ENCODE measurements at places on chromosomes 2 and 18.

DNA sequence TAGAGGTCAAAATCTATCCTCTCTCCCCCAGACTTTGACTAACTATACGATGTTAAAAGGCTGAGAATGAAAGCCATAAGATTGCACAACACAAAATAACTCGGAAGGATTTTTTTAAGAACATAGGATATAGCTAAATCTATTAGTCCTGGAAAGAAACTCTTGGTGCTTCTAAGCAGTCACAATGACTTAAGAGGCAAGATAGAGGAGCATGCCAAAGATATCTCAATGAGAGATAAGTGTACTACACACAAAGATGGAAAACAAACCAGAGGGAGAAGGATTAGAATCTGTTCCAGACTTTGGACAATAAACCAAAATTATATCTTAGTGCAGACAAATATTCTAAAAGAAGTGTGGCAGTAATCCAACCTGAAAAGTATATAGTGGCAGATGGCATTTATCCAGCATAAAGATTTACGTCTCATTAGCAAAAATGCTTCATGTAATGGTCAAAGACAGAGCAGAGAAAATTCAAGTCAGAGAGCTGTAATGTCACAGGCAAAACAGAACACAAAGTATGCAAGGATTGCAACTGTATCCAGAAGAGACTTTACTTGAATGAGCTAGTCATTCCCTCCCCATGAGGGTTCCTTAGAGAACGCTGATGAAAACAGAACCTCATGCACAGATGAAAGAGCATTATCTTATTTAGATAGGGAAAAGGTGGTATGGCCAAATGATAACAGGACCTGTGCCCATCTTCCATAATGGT lies 28.8 kb upstream of the EVA1A start:
- DNase-seq, result no peak

DNA sequence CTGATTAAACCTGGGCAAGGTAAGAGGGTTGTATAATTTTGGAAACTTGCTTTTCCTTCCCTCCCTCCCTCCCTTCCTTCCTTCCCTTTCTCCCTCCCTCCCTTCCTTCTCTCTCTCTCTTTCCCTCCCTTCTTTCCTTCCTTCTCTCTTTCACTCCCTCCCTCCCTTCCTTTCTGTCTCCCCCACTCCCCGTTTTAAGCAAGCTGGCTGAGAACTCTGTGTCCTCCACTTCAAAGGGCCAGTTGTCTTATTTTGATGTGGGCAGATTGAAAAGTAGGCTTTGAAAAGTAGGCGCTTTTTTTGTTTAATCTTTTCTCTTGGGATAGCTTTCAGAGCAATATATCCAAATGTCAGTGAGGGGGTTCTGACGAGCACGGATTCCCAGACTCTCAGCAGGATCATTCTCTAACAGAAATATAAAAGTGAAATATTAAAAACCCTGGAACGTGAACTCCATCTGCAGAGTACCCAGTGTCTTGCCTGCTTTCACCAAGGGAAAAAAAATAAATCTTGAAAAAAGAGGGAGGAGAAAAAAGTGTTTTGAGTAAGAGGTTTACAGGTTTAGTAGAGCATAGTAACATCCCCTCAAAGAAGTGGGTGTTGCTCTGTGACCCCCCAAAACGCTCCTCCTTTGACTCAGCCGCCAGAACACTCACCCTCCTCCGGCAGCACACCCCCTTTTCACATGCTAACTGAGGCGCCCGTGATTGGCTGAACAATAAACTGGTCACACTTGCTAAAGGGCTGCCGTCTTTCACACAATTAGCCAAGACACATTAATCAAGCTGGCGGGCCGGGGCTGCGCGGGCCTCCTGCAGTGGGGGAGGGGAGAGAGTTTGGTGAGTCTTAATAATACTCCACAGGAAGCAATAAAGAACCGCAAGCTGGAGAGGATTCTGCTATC lies 52.2 kb downstream of the CDK15 start:
- peak; percentile 62 for DNase-seq

- DNase-seq, result no peak
These were observed 115.5 kb downstream of the KCNF1 start for GRCh38 chr2:11027195-11027594.

- no peak for DNase-seq
These were observed 578.1 kb downstream of the PIK3C3 start for GRCh38 chr18:42533009-42533575.

GRCh38 chr2:8465560-8465959 lies 216.3 kb upstream of the ID2 start:
- DNase-seq, result peak; percentile 28

DNA sequence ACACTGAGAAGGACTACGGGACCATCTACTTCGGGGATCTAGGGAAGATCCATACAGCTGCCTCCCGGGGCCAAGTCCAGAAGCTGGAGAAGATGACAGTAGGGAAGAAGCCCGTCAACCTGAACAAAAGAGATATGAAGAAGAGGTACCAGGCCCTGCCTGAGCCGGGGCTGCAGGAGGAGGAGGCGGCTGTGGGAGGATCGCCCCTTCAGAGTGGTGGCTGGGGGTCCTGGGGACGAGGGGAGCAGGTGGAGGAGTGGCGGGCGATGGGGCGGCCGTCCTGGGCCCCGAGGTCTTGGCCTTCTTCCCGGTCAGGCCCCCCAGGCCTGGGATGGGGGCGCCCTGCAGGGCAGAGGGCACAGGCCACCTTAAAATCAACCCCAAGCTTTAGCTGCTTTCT lies 524 bp downstream of the ANKRD30B start:
- DNase-seq, result no peak

- no peak for DNase-seq
These were observed 251.4 kb upstream of the UBE2E3 start for GRCh38 chr2:180728928-180729559.

GRCh38 chr2:231926761-231927565 lies 767 bp upstream of the NPPC start:
- DNase-seq, result no peak

- no peak for DNase-seq
These were observed 149.9 kb upstream of the ACAA2 start for GRCh38 chr18:49963217-49963616.

GRCh38 chr18:52152036-52152435 lies 188.0 kb upstream of the DCC start:
- no peak for DNase-seq

DNA sequence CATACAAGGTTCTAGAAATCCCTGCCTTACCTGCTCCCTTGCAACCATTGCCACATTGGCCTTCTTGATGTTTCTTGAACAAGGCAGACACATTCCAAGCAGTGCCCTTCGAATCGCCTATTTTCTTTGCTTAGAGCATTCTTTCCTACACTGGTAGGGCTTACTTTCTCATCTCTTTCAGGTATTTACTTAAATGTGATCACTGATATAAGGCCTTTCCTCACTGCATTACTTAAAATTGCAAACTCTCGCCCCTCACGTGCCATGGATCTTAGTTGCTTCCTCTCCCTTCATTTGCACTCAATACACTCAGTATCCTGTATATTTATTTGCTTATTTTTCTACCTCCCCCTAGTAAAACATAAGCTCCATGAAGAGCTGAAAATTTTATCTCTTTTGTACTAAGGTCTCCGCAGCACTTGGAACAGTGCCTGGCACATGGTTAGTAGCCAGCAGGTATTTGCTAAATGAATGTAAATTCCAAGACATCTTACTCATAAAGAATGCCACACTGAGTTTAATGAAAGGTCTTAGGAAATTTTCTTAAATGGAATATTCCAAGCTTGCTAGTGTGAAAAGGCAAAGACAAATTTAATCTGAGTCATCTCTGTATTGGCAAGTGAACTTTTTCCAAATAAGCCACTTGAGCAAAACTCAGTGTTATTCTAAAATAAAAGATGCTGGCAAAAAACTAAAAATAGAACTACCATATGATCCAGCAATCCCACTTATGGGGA lies 42.4 kb upstream of the FIGN start:
- no peak for DNase-seq

GRCh38 chr2:11852526-11853196 lies 106.2 kb downstream of the LPIN1 start:
- no peak for DNase-seq

DNA sequence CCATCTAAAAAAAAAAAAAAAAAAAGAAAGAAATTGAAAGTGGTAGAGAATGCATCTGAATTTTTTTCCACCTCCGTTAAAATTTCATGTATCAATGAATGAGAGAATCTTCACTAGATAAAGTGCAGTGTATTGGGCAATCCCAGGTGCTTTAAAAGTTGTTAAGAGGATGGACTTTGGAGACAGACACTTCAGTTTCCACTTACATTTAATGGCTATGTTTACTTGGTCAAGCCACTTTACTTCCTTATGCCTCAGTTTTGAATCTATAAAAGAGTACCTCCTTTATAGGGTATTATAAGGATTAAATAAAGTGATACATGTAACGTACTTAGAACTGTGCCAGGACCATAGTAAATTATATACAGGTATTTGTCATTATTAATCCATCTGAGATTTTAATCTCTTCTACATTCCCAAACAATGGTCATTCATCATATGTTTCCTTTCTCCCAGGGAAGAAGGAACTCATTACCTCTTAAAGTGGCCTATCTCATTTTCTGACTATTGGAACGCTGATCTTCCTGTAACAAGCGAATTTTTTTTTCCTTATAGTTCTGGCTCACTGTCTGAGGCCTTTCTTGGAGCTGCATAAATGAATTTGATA lies 29.1 kb upstream of the TANK start:
- no peak for DNase-seq

DNA sequence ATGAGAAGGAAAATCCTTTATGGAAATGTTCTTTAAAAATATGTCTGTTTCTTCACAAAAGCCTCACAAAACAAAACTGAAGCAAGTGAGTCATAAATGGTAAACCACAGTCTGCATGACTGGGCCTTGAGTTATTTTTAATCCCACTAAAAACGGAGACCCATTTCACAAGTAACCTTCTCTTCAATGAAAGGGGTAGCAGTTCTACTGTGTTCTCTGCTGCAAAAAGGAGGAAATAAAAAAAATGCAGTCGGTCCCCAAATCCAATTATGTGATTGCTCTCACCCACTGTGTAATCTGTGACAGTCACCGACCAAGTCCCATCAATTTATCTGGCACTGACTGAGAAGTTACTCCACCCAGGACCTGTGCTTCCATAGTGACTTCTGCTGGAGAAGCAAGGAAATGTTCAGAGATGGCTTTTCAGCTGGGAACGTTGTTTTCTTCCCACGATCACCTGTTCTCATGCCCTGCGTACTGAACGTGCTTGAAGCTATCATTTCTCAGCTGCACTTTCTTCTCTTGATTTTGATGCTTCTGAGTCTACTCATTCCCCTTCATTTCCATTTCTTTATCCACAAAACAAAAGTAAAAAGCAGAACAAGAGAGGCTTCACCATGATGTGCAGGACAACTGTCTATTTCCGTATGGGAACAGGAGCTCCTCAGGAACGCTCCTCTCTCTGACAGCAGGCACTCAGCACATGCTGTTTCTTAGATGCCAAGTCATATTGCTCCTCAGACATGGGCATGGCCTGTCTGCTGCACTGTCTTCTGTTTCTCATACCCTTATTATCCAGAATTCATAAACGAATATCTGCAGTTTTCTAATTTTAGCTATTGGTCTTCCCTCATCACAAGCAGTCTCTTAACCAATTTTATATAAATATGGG lies 80.0 kb upstream of the TMEM200C start:
- no peak for DNase-seq

GRCh38 chr18:49515516-49515915 lies 28.5 kb upstream of the C18orf32 start:
- peak; percentile 33 for DNase-seq

DNA sequence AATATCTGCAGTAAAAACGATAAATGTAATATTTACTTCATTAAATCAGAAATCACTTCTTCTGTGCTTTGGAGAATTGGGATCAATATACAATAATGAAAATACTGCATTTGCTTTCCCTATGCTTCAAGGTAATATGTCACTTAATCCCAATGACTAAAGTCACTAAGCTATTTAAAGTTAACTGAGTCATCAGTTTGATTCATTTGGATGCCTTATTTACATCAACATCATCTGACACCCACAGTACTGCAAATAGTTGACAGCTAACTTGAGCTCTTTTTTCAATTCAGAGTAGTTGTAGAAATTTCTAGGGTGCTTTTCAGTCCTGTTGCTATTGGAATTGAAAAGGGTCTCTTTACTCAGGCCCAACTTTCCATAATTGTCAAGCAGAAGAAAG lies 776.9 kb upstream of the FSHR start:
- no peak for DNase-seq

- no peak for DNase-seq
These were observed 3.0 kb upstream of the SKOR2 start for GRCh38 chr18:47254341-47254939.

DNA sequence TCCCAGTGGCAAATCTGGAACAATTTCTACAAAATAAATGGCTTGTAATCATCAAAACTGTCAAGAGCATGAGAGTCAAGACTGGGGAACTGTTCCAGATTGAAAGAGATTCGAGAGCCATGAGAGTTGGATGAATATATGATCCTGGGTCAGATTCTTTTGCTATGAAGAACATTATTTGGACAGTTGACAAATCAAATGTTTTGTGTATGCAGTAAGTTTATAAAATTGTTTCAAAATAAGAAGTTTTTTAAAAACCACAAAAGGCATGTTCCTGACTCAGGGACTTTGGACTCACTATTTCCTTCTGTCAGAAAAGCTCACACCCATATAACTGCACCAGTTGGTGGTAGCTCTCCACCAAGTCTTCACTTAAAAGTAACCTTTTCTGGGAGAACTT lies 38.5 kb downstream of the ROCK2 start:
- DNase-seq, result no peak

DNA sequence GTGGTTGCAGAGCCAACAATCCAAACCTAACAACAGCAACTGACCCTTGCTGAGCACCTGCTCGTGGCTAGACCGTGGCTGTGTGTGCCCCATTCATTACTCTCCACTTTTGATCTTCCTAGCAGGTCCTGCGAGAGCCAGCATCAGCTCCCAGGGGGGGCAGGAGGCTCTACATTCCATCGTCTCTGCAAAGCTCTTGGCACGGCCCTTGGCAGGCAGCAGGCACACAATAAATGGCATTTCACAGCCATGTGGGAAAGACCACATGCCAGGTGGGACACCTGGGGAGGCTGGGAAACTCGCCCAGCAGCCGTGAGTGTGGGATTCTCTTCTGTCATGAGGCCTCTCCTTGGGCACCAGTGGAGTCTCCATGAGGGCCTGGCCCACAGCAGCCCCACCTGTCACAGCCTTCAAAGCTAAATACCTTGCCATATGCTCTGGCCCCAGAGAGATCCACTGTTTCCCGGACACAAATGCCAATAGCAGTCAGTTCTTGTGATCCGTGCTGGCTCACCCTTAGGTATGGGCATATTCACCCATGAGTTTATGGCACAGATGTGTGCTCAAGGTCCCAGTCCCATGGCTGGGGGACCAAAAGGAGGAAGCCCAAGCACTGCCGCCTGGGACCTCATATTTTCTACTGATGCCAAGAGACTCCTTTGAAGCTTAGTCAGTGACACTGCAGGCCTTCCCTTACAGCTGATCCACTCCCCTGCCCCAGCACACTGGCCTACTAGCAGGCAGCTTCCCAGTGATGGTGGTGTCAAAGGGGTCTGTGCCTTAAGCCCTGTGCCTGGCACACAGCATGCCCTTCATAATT lies 6.8 kb upstream of the TEX51 start:
- DNase-seq, result peak; percentile 33

- DNase-seq, result peak; percentile 65
These were observed 139.9 kb upstream of the ZEB2 start for GRCh38 chr2:144659731-144660275.
